ENCODE measurements at places on chromosomes 6 and 20. TPM values are rescaled to one million over a fixed set of nuclear protein-coding genes. Genes with fewer than 3 reads are reported as not detected.
A peak's percentile ranks its signal among the peaks of the same experiment; 100 is the strongest.

DNA sequence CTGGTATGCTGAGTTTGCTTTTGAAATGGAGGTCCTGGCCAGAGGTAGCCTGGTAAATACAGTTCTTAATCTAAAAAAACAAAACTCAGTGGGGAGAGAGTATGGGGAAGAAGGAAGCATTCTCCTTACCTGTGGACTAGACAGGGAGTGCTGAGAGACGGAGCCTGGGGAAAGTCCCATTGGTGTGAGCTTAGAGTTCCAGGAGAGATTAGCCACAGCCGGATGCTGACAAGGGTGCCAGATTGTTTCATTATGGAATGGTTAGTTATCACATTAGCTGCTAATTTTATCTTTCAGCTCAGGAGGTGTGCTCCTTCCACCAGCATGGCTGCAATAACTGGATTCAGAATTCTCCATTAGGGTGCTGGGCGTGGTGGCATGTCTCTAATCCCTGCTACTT is 75.9 kb downstream of the RREB1 start:
- no peak for DNase-seq
- H3K27ac ChIP-seq: no peak overlapping the region
- no peak overlapping the region for H3K4me3 ChIP-seq

GRCh38 chr20:10469599-10469998 is 34.5 kb downstream of the SLX4IP start:
- H3K4me3 ChIP-seq: no peak overlapping the region
- no peaks in the 10 kb centered on the region for H3K36me3 ChIP-seq
- H3K27me3 ChIP-seq: no peaks in the 10 kb centered on the region

GRCh38 chr6:36666826-36667591 is 11.5 kb upstream of the CDKN1A start:
- H3K27me3 ChIP-seq: no peaks in the 10 kb centered on the region
- H3K4me3 ChIP-seq: no peak overlapping the region
- H3K4me1 ChIP-seq: peaks cover 29% of the 10 kb centered on the region
- peak; percentile 88 for DNase-seq

DNA sequence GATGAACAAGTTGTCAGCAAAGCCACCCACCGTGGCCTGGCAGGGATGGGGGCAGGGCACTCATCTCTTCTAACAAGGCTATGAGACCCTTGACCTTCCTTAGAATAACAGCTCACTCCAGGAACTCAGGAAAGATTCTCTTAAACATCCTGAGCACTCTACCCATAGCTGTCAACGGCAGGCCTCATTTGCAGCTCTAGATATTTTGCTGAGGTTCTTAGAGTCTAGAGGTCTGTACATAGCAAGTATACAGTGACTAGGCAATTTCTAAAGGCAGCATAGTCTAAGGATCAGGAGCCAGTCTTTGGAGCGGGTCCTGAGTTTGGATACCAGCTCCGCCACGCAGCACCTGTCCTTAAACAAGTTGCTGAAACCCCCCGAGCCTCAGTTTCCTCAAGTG is 11.7 kb downstream of the TRERF1 start:
- H3K4me3 ChIP-seq: no peak overlapping the region
- H3K27ac ChIP-seq: no peak overlapping the region
- H3K36me3 ChIP-seq: no peaks in the 10 kb centered on the region
- DNase-seq: no peak
- peaks cover 11% of the 10 kb centered on the region for H3K4me1 ChIP-seq
- H3K27me3 ChIP-seq: no peaks in the 10 kb centered on the region

GRCh38 chr6:11764250-11764604 is 14.4 kb downstream of the ADTRP start:
- H3K27me3 ChIP-seq: no peaks in the 10 kb centered on the region
- no peak overlapping the region for H3K27ac ChIP-seq
- no peak overlapping the region for H3K4me3 ChIP-seq
- no peak for DNase-seq
- H3K4me1 ChIP-seq: peaks cover 33% of the 10 kb centered on the region
- no peaks in the 10 kb centered on the region for H3K36me3 ChIP-seq

GRCh38 chr20:34201531-34201930 is 39.7 kb upstream of the ASIP start:
- no peak overlapping the region for H3K27ac ChIP-seq
- no peaks in the 10 kb centered on the region for H3K4me1 ChIP-seq
- no peak for DNase-seq
- H3K36me3 ChIP-seq: no peaks in the 10 kb centered on the region
- peaks cover 14% of the 10 kb centered on the region for H3K27me3 ChIP-seq
- H3K4me3 ChIP-seq: no peak overlapping the region

The NFATC2 gene
- total RNA-seq: not detected

The OR2J3 gene
- total RNA-seq: not detected

The MPC1 gene
- total RNA-seq: 87.8 TPM

The ARMC12 gene
- not detected for total RNA-seq

The DNAH8 gene
- not detected for total RNA-seq

The NKX2-2 gene
- 5.7 TPM for total RNA-seq

The TFAP2A gene
- total RNA-seq: 10.2 TPM
